ENCODE measurements at places on chromosomes 13 and 19.

- DNase-seq, result no peak
Observed at GRCh38 chr13:102504002-102504401, 92.8 kb upstream of the TPP2 start.

DNA sequence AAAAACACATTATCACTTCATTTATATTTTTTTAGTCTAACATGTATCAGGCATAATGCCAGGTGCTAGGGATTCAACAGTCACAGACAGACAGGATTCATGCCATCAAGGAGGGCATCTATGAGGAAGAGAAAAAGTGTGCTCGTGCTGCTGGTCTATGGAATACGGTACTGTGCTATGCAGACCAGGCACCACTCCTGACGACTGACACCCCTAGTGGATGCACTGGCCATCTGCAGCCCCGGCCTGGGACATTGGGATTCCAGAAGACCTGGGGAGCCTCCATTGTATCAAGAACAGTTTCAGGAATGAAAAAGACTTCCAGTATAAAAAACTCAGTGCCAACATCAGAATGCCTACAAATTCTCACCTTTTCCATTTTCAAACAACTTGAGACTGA, 94.0 kb downstream of the KLF12 start:
- no peak for DNase-seq

GRCh38 chr13:99688776-99689175, 187.5 kb downstream of the TM9SF2 start:
- no peak for DNase-seq

DNA sequence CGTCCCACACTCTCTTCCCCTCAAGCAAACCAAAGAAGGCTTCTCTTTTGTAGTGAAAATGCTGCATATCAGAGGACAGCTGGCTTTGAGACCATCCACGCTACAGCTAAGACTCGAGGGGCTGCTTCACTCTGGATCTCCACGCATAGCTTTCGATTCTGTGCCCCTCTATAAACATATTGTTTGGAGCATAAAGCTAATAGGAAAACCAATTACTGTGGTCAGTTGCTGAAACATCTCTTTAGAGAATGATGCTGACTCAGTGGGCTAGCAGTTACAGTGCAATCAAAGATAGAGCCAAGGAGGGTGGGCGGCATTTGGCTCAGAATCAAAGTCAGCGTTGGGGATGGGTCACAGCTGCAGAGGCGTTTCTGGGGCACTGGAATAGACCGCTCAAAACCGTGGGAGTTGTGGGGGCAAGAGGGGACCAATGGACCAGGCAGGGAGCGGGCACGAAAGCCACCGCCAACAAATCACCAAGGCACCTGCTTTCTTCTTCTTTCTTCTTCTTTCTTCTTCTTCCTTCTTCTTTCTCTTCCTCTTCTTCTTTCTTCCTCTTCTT, 76.7 kb downstream of the RASL11A start:
- no peak for DNase-seq

DNA sequence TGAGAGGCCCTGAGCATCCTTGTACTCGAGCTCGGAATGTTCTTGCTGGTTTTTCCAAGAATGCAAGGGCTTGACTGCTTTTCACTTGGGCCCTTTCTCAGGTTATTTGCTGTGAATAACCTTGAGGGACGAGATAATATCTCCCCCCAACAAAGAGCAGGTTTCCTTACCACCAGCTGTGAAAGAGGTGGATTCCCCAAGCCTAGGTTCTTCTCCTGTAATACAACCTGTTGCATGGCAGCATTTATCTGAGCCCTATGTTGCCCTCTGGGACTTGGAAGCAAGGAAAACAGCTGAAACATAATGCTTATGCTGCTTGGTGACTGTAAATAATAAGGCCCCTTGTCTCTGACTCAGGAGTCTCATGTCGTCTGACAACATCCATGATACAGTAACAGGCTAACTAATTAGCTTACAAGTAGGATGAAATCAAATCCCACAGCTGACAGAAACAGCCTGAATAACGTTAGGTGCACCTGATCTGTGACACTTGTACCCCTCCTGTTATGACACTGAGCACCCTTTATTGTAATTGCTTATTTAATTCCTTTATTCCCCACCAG, 43.6 kb upstream of the RCBTB2 start:
- no peak for DNase-seq

DNA sequence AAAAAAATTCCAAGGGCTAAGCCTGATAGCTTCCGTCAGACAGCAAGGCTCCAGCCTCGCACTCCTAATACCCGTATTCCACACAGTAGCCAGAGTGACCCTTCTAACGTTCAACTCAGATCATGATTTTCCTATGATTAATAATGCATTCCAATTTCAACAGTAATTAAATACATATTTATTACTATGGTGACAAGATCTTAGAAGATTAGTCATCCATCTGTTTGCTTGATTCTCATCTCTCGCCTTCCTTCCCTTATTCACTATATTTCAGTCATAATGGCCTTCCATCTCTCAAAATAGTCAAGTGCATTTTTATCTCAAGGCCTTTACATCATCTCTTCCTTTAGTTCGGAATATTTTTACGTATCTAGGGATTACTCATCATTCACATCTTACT, 621.2 kb upstream of the SPRY2 start:
- DNase-seq, result no peak

DNA sequence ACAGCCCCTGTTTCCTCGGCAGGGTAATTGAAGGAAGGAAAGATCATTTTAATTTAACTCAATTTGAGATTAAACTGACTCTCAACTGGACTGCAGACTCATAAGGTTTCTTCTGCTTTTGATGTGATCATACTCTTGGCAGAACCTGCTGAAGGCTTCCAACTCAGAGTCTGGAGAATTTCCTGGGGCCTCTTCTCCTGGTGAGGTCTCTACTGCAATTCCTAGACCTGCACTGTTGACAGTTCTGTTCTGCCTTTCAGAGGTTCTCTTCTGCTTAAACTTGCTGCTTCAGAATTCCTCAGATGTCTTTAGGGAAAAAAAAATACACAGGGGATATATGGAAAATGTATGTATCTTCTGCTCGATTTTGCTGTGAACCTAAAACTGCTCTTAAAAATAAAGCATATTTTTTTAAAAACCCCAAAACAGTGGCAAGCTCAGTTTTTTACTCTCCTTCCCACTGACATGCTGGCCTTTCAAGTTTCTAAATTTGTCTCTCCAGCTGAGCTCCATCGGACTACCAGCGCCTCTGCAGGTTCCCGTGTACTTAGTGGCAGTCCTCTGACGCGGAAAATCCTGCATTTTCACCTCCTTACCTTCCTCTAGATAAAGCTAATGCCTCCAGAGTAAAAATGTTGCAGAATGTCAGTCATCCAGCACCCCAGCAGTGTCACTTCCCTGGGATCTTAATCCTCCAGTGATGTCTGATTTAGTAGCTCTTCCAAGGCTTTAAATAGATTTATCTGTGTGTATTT, 733.5 kb upstream of the SGCG start:
- DNase-seq, result no peak

DNA sequence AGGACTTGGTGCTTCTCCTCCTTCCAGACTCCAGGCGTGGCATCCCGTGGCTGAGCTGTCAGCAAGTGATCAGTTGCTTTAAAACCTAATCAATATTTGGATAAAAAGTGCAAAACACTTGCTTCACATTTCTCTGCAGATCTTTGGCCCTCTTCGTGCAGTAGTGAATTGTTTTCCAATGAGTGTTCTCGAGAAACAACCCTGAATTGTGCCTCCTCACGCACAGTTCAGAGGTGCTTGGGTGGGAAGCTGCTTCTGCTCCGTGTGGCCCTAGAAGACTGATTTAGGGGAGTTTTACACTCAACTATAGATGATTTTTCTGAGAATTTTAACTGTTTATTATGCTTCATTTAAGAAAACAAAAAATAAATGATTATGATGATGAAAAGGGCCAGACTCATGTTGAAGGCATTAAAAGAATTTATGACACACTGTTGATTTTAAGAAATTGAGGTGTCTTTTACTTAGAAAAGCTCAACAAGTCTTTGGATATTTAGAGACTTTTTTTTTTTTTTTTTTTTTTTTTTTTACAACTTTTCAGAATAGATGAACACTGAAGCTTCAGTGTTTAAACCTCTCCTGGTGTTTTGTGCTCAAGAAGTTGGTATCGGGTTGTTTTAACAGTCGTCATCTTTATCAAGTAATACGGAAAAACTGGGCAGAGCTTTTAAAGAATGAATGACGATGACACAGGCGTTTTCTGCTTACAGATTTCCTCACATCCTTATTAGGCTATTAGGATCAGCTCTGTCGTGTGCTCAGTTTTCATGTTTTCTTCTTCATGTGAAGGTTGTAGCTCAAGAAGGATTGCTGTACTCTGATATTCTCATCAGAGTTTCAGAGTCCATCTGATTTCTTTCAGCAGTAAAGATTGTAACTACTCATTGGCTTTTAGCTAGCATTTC, 39.5 kb upstream of the TEX29 start:
- no peak for DNase-seq

GRCh38 chr19:38544569-38545315, 73.0 kb downstream of the MAP4K1 start:
- no peak for DNase-seq

GRCh38 chr13:107170270-107170931, 602.5 kb upstream of the ARGLU1 start:
- DNase-seq, result no peak

GRCh38 chr13:102392481-102393209, 9.2 kb downstream of the FGF14 start:
- no peak for DNase-seq

- no peak for DNase-seq
Observed at GRCh38 chr19:28322491-28322890, 890.5 kb downstream of the UQCRFS1 start.

DNA sequence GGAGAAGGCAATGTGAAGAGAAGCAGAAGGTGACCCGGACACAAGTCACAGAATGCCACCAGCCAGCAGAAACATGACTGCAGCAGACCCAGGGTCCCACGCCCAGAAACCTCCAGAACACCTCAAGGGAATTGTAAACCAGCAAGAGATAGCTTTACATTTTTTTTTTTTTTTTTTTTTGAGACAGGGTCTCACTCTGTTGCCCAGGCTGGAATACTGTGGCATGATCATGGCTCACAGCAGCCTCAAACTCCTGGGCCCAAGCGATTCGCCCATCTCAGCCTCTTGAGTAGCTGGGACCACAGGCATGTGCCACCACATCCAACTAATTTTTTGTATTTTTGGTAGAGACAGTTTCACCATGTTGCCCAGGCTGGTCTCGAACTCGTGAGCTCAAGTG, 10.5 kb upstream of the CEACAM20 start:
- peak; percentile 27 for DNase-seq

DNA sequence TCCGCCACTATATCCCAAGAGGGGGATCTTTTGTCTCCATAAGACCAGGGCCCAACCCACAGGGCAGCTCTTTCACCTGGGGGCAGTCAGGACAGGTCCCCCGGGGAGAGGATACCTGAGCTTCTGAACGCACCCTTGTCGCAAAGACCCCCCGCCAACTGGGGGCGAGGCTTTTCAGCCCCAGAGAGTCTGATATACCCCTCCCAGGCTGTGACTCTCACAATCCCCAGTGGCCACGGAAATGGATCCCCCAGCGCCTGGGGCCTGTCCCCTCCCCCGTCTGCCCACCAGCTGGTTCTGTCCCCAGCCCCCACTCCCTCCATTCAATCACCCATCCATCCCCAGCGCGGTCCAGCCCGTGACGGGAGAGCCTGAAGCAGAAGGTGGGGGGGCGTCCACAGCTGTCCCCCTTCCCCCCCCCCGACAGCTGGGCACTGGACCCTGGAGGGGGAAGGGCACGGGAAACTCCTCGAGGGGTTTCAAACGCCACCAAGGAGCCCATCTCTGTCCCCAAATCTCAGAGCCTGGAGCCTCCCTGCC, 823 bp downstream of the DOCK6 start:
- DNase-seq, result peak; percentile 65

- no peak for DNase-seq
Observed at GRCh38 chr13:112052213-112052612, 14.7 kb upstream of the SOX1 start.

DNA sequence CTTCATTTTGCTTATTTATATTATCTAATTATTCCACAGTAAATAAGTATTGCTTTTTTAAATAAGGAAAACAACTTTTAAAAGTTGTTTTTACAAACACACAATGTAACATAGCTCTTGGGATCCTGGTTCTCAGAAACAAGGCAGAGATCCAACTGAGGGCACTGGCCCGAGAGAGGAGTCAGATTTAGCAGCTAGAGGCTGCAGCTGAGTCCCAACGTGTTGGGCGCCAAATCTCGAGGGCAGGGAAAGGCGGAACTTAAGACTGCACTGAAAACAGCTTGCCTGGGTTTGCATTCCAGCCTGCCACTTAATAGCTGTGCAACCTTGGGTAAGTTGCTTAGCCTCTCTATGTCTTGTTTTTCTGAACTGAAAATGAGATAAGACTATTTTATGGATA, 16.4 kb upstream of the WASF3 start:
- no peak for DNase-seq

DNA sequence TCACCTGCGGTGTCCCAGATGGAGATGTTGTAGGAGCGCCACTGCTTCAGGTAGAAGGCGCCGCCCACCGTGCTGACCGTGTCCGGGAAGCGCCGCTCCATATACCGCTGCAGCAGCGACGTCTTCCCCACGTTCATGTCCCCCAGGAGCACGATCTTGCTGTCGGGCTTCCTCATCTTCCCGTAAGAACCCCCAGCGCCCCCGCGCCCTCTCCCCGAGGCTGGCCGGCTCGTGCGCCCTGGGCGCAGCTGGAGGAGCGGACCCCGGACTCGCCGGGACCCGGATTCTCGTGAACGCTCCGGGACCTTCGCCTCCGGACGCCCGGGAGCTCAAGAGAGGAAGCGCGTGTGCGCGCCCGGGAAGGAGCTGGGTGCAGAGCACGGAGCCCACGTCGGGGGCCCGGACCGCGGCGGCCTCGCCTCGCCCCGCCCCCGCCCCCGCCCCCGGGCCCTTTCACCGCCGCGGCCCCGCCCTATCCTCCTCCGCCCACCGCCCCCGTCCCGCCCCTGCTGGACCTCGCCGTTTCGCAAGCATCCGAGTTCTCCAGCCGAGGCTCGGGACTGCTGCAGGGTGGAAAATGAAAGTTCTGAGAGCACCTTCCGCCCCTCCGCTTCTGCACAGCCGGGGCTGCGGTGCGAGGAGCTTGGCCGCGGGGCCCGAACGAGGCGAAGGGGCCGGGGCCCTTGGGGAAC, at the start of gene RAB20:
Gene RAB20, minus strand, starts transcription at position 379 of the 692 bp plus-strand sequence. Its CDS starts 203 bp downstream, at position 176.
- peak; percentile 91 for DNase-seq

DNA sequence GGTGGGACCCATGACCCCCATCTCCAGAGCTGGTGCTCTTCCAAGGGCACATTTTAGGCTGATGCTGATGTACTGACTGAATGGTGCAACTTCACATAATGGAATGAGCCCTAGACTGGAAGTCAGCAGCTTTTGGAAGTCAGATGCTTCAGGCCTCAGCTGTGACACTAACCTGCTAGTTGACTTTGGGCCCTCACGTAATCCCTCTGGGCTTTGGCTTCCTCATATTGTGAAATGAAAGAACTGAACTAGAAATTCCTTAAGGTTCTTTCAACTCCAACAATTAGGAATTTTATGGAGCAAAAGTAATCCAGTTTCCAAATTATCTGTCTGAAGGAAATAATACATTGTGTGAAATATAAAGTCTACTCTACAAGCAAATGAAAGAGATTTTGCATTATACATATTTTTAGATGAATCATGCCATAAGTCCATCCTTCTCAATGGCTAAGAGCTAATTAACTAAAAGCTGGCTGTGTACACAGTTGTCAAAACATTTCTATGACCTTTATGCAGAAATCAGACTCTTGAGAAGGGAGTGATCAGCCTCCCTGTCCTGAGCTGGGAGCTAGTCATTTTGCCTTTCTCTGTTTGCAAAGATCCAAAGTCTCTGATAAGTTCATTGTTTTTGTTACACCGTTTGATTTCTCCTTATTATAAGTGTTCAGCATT, 204.2 kb downstream of the DCLK1 start:
- DNase-seq, result no peak

- DNase-seq, result peak; percentile 89
Observed at GRCh38 chr19:12723641-12724426, at the start of gene TNPO2. Gene TNPO2, minus strand, starts transcription at chr19:12723932. Its CDS starts 2,955 bp downstream, at chr19:12720977.

All from kidney (tissue), 22 donors.